ENCODE measurements at places on chromosomes 3 and 15. TPM values are rescaled to one million over a fixed set of nuclear protein-coding genes. Genes with fewer than 3 reads are reported as not detected.
A peak's percentile ranks its signal among the peaks of the same experiment; 100 is the strongest.

Gene GRM7
- total RNA-seq: 0.86 TPM

Gene CAV3
- not detected for total RNA-seq

Gene MKRN2OS
- 2.3 TPM for total RNA-seq

Gene RTP3
- total RNA-seq: not detected

Gene OCA2
- 0.73 TPM for total RNA-seq

Gene TNNC1
- 9.4 TPM for total RNA-seq

Gene ATP10A
- total RNA-seq: 10.6 TPM

Gene SAMD7
- total RNA-seq: not detected

Gene LNP1
- total RNA-seq: 4.0 TPM

Gene CCR9
- not detected for total RNA-seq

Gene MAGI1
- total RNA-seq: 45.5 TPM

DNA sequence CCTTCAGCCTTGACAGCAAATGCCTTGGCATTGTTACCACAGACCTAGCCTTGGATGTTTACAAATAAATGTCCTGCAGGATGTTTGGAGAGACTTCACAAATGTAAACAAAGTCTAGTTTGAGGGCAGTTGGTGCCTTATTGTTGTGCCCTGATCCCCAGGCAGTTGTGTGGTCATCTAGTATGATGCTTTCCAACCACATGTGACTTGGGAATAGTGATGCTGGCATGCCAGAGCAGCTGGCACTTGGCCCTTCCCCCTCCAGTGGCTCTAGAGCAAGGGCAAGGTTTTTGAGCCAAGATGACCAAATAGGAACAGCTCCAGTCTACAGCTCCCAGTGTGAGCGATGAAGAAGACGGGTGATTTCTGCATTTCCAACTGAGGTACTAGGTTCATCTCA, 258.2 kb downstream of the ADAMTS17 start:
- DNase-seq: no peak

GRCh38 chr3:111979434-111980038, 710 bp downstream of the ABHD10 start:
- no peak for DNase-seq

DNA sequence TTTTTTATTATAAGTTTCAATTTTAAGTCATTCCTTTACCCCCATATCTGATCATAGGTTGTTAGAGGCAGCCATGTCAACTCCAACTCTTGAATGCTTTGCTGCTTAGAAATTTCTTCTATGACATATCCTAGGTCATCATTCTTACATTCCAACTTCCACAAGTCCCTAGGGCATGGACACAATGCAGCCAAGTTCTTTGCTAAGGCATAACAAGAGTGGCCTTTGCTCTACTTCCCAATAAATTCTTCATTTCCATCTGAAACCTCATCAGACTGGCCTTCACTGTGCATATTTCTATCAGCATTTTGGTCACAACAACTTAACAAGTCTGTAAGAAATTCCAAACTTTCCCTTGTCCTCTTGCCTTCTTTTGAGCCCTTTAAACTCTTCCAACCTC, 28.5 kb downstream of the TRIM42 start:
- DNase-seq: no peak

- no peak for DNase-seq
Observed at GRCh38 chr3:143343031-143343430, 223.5 kb downstream of the CHST2 start.

GRCh38 chr3:183315739-183316138, 62.7 kb downstream of the B3GNT5 start:
- DNase-seq: peak; percentile 23

DNA sequence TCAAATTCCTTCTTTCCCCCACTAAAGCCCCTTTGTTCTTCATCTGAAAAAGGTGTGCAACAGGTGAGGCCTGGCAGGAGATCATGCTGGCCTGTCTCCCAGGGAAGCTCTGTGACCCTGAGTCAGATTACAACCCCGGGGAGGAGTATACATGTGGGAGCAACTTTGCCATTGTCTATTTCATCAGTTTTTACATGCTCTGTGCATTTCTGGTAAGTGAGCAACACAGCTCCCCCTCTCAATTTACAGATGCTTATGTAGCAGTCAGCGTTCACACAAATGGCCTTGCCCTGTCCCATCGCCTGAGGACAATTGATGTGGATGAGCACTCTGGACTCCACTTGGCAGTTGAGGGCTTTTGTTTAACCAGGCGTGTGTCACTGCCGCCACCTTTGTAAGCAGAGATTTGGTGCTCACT, 70.4 kb downstream of the CHDH start:
- no peak for DNase-seq

DNA sequence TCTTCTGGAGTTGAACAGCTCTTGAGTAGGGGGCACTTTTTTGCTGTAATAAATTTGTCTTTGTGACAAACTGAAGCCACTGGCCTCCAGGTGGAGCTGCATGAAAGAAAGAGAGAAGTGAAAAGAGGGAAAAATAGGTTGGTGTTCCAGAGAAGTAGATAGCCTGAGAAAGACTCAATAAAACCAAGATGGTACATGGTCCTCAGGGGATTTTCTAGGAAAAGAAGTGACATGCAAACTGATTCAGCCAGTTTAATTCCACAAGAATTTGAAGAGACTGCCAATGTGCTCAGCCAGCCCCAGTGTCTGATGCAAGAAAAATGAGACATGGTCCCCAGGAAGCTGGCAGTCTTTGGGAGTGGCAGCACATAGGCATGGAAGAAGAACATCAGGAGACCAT, 152.7 kb downstream of the CD47 start:
- no peak for DNase-seq

DNA sequence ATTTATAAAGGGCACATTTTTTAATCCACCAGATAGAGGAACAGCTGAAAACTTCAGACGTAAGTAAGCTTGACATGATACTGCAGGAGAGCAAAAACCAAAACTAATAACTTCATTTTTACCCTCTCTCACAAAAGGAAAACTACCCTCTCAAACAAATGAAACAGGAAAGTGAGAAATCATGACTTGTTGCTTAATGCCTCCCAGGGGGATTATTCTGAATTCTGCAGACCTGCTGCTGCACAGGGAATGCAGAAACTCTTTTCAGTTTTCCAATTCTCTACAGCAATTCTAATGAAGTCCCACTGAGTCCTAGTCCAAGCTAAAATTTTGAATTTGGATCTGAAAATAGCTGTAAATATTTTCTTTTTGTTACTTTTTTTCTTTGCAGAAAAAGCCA, 637.1 kb upstream of the CCDC54 start:
- DNase-seq: no peak

- DNase-seq: no peak
Observed at GRCh38 chr15:31300208-31300661, 26.4 kb upstream of the KLF13 start.

- DNase-seq: no peak
Observed at GRCh38 chr3:170562080-170562479, 23.8 kb downstream of the SLC7A14 start.

GRCh38 chr15:29821416-29822099, 710 bp downstream of the TJP1 start:
- DNase-seq: peak; percentile 73

DNA sequence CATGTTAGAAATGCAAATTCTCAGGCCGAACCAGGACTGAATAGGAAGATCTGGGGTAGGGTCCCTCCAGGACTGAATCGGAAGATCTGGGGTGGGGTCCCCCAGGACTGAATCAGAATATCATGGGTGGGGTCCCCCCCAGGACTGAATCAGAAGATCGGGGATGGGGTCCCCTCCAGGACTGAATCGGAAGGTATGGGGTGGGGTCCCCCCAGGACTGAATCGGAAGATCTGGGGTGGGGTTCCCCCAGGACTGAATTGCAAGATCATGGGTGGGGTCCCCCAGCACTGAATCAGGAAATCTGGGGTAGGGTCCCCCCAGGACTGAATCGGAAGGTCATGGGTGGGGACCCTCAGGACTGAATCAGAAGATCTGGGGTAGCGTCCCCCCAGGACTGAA, 48.2 kb upstream of the TNK2 start:
- DNase-seq: no peak

GRCh38 chr3:155252021-155252420, 41.5 kb downstream of the STRIT1 start:
- DNase-seq: no peak

DNA sequence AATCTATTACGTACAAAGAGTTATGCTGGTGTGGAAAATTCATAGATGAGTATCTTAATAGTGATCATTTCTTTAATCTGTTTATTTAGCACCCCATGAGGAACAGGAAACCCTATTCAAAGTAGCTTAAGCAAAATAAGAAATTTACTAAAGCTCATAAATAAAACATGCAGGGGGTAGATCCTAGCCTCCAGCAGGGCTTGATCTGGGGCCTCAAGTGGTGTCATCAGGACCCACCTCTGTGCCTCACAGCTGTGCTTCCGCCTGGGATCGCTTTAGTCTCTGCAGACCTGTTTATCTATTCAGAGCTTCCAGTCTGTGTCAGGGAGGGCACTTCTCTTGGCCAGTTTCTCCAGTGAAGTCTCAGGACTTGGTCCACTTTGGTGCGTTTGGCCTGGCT, 171.0 kb upstream of the SLC24A5 start:
- DNase-seq: no peak

- no peak for DNase-seq
Observed at GRCh38 chr15:92885224-92886041, 14.7 kb upstream of the CHD2 start.

DNA sequence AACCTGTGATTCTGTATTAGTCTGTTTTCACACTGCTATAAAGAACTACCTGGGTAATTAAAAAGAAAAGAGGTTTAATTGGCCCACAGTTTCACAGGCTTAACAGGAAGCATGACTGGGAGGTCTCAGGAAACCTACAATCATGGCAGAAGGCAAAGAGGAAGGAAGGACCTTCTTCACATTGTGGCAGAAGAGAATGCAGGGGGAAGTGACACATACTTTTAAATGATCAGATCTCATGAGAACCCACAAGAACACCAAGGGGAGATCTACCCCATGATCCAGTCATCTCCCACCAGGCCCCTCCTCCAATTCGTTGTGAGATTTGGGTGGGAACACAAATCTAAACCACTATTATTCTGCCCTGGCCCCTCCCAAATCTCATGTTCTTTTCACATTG, 6.1 kb downstream of the ZKSCAN7 start:
- no peak for DNase-seq

DNA sequence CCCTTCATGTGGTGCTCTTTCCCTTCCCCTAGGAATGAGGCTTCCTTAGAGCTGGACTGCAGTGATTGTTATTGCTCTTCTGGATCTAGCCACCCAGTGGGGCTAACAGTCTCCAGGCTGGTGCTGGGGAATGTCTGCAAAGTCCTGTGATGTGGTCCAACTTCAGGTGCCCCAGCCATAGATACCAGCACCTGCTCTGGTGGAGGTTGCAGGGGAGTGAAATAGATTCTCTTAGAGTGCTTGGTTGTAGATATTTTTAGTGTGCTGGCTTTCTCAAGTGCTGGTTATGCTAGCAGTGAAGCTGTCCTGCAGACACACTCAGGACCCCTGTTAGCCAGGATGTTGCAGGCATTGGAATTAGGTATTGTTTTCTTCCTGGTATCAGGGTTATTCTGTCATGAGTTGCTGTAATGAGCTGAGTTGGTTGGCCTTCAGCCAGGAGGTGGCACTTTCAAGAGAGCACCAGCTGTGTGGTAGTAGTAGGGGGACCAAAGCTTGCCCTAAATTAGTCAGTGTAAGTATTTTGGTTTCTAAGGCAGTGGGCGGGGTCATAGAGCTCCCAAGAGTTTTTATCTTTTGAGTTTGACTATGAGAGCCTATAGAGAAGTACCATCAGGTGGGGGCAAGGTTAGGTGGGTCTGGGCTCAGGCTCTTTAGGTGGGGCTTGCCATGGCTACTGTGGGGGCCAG, 317.5 kb upstream of the SGO1 start:
- no peak for DNase-seq

- DNase-seq: no peak
Observed at GRCh38 chr3:160112481-160112880, 112.7 kb upstream of the C3orf80 start.

DNA sequence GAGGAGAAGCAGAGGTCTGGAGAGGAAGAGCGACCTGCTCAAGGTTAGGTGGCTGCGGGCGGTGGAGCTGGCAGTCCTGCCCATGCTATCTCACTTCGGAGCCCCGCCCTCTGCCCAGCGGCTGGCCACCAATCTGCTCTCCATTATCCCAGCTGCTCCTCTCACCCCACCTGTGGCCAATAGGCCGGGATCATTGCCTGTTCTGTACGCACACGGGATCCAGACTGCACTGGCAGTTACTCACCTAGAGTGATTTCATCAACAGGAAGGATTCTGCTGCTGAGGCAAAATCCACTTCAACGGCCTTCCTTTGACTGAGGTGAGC, 100.6 kb downstream of the TLE3 start:
- no peak for DNase-seq

GRCh38 chr3:171306631-171307030, 153.6 kb downstream of the TNIK start:
- peak; percentile 70 for DNase-seq

DNA sequence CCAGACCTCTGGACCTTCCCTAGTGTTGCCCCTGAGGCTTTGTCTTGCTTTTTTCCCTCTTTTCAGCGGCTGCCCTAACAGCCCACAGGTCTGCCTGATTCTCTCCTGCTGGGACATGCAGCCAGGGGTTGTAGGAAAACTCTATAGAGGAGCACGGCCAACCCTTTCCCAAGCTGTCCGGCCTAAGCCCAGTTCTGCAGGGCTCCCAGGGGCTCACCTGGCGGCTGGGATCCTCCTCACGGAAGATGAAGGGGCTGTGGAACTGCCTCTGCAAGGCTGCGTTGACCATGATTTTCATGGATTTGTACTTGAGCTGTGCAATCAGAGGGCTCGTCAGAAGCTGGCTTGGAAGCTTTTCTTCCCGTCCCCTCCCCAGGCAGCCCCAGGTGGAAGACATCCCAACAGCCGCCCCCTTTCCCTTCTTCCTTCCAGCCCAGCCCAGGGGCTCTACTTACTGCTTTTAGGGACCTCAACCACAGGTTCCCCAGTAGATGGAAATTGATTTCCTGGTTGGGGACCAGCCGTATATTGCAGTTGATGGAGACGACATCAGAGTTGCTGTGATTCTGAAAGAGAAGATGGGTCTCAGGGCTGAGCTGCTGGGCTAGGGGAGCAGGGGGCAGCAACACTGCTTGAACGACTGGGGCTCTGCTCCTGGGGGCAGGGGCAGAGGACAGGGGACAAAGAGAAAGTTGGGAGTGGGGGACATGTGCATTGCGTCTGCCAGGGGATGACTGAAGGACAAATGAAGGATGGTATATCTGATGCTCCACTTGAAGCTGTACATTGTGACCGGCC, 29.8 kb downstream of the FEM1B start:
- DNase-seq: peak; percentile 37

DNA sequence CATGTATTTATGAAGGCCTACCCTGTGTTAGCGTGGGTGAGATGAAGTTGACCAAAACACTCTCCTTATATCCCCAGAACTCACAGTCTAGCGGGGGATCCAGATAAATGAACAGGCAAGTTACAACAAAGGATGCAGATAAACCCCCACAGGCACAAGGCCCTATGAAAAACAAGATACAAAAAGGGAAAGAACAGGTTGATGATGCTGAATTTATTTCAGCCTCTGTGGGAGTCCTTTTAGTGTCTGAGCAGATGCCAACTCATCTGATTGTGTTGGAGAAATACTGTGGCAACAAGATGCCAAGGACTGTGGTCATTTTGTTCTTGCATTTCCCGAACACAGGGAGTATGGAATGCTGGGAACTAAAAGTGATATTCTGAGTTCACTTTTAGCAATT, 300.0 kb downstream of the CHST2 start:
- DNase-seq: no peak

Measured in ureter (tissue), 1 donor.